ENCODE measurements at places on chromosomes 1 and 21. TPM values are rescaled to one million over a fixed set of nuclear protein-coding genes. Genes with fewer than 3 reads are reported as not detected.
A peak's percentile ranks its signal among the peaks of the same experiment; 100 is the strongest.

DNA sequence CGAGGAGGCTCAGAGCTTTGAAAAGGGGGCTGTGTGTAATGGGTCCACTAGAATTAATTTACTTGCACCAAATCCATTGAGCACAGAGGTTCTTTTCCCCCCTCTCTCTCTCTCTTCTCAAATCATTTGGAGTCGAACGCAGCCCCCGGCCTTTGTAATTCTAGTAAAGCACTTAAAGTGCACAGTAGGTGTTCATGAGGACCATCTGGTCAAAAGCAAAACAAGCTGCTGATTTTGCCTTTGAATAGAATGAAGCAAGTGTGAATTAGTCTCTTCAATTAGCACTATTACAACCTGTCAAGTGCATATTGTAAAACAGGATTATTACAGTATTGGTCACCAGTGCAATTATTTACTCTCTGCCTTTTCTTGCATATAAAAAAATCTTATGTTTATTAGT lies 259.9 kb downstream of the FAF1 start:
- DNase-seq = no peak

GRCh38 chr21:29540289-29540688 lies 241.6 kb downstream of the BACH1 start:
- no peak for DNase-seq

- no peak for DNase-seq
Observed at GRCh38 chr1:242402956-242403355, 121.5 kb downstream of the PLD5 start.

DNA sequence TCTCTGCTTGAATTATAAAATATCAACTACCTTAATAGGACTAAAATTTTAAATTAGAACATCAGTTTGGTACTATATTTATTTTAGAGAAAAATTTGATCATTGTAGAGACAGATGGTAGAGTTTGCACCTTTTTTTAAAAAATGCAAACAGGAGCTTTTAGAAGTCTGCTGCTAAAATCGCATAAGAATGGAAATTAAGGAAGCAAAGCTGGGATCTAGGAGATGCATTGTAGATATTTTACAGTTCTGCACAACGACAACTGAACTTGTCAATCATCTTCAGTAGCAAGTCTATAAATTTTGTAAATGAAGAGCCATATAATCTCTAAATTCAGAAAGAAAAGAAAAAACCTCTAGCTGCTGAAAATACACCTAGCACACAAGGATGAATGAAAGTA lies 185.6 kb upstream of the KCNK2 start:
- no peak for DNase-seq

- no peak for DNase-seq
Observed at GRCh38 chr1:203367057-203367456, 16.1 kb upstream of the FMOD start.

DNA sequence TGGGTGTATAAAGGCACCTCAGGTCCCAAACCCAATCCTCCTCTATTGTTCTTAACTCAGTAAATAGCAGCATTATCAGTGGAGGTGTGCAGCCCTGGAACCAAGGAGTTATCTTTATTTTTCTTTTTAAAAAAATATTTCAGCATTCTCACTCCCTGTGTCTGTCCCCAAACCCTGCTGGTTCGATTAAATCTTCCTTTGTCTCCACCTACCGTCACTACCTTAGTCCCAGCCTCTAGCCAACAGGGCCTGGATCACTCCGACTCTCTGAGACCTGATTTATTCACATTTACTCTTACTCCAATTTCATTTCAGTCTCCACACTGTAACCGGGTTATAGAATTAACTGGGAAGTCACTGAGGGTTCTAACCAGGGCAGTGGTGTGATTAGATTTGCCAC lies 39.1 kb upstream of the FAM89A start:
- DNase-seq = no peak

GRCh38 chr21:45292399-45293219 lies 4.9 kb upstream of the POFUT2 start:
- peak; percentile 86 for DNase-seq

GRCh38 chr1:47911892-47912291 lies 85.3 kb downstream of the TRABD2B start:
- DNase-seq = no peak

DNA sequence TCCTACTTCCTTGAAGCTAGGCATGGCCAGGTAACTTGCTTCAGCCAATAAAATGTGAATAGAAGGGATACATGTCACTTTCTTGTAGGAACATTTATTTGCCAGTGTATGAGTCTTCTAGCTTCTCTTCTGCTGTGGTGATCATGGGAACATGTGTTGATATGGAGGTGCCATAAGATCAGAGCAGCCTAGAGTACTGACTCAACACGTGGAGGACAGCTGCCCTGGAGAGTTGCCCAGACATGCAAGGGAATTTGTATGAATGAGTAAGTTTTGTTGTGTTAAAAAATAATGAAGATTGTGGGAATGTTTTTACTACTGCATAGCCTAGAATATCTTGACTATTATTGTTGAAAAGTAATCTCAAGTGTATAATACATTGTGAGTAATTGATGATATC lies 502.3 kb downstream of the NUF2 start:
- DNase-seq = no peak

DNA sequence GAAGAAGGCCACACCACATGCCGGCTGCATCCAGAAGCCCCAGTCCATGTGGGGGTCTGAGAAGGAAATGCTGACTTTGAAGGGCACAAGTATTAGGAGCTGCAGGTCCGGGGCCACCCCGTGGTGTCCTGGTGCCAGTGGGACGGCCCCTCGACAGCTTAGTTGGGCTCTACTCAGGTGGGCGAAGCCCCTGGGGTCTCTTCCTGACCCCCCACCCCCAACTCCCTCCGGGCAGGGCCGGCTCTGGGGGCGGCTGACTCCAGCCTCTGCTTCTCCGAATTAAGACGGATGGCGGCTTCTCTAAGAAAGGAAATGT lies 62.1 kb upstream of the TTC34 start:
- DNase-seq = no peak

Gene TNFRSF4
- polyA plus RNA-seq = 1.0 TPM

Gene B4GALT2
- polyA plus RNA-seq = 33.7 TPM

Gene DNASE2B
- 0.20 TPM for polyA plus RNA-seq

Gene FCRL2
- polyA plus RNA-seq = 0.17 TPM
